ENCODE measurements at places on chromosomes 16 and 17.

- no peak for DNase-seq
Observed at GRCh38 chr16:67256701-67257230, 8.0 kb downstream of the SLC9A5 start.

- DNase-seq: no peak
Observed at GRCh38 chr16:85330006-85330693, 217.9 kb upstream of the CIBAR2 start.

DNA sequence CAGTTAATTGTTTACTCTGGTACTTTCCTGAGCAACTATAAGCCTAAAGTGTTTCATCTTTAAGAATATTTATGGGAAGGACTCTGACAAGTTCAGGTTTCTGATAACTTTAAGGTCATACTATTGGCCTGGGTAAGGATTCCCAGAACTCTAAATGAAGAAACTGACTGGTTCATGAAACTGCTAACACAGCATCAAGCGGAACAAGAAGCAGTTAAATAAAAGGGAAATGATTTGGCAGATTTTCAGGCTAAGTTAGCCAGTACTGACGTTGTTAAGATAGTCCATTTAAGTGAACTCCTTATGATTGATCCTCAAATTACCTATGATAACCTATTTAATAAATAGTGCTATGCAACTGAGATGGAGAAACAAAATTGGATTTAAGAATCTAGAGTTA lies 101.6 kb upstream of the CES5A start:
- DNase-seq: no peak

GRCh38 chr17:64736804-64737492 lies 74.8 kb upstream of the SMURF2 start:
- peak; percentile 6 for DNase-seq

- no peak for DNase-seq
Observed at GRCh38 chr16:79362300-79362970, 238.1 kb downstream of the MAF start.

GRCh38 chr16:52076801-52077201 lies 470.1 kb downstream of the TOX3 start:
- DNase-seq: no peak

GRCh38 chr17:32949181-32949580 lies 21.2 kb downstream of the TMEM98 start:
- no peak for DNase-seq

DNA sequence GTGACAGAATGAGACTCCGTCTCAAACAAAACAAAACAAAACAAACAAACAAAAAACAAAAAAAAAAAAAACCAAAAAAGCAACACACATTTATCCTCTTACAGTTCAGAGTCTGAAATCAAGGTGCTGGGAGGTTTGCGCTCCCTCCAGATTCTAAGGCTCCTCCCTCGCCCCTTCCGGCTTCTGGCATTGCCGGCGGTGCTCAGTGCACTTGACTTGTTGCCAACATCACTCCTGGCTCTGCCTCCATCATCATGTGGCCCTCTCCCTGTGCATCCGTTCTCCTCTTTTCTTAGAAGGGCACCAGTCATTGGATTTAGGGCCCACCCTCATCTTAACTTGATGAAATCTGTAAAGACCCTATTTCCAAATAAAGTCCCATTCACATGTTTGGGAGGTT lies 73.8 kb downstream of the RBFOX3 start:
- no peak for DNase-seq

DNA sequence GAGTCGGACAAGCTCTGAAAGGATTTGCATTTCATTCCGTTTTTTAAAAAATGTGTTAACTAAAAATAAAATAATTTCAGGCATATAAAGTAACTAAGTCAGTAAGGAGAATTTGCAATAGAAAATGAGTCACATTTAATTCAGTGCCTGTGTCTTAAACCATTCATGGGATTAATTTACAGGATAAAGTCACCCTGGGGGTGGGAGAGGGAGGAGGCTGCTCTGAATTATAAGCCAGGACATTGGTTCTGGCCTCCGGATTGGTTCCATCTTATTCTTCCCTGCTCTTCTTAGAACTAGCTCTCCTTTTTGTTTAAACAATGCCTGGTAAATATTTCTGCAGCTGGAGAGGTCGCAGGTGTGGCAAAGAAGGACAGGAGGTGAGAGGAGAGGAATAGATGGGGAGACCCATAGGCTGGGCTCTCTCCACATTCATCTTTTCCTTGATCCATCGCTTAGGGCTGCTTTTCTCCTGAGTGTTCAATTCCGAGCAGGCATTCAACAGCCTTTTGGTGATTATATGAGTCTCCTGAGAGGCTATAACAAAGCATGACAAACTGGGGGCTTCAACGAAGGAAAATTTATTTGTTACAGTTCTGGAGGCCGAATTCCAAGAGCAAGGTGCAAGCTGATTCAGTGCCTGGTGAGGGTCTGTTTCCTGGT lies 319.2 kb downstream of the PHKB start:
- no peak for DNase-seq

DNA sequence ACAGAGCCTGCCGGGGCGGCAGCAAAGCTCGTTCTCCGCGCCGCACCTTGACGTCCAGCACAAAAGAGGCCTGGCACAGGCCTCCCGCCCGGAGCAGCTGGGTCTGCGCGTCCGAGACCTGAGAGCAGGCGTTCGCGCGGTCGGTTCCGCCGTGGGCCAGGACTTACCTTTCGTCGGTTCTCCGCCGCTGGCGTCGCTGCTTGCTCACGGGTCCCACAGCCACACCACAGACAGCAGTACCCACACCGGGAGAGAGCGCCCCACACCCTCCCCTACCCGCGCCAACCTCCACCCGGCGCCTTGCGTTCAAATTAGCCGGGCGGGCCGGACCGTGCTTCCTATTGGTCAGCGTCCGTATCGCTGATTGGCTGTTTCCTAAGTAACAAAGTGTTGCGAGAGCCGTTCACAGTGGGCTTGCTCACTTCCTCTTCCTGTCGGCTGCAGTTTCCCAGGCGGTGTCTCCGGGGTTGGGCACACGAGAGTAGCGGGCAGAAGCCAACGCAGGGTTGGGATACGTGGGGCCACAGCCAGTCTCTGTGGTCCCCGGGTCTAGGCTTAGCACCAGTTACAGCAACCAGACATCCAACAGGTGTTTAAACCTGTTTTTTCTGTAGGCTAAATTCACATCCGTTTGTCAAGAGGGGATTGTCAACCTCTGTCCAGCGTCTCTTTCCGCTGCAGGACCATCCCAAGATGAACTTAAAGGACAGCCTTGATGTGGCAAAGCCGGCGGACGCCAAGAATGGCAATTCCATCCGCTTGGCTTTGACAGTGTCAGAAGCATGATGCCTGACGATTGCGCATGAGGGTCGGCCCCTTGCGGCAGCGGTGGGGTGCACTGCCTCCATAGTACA lies at the start of gene KIF18B:
TSS of gene KIF18B (minus strand) at position 313 of the 854 bp plus-strand sequence. CDS start 11,429 bp downstream, outside the sequence.
- DNase-seq: peak; percentile 90

GRCh38 chr17:45060382-45060796 lies 728 bp upstream of the NMT1 start:
- DNase-seq: no peak

- DNase-seq: peak; percentile 12
Observed at GRCh38 chr17:56624309-56624708, 30.8 kb downstream of the NOG start.

DNA sequence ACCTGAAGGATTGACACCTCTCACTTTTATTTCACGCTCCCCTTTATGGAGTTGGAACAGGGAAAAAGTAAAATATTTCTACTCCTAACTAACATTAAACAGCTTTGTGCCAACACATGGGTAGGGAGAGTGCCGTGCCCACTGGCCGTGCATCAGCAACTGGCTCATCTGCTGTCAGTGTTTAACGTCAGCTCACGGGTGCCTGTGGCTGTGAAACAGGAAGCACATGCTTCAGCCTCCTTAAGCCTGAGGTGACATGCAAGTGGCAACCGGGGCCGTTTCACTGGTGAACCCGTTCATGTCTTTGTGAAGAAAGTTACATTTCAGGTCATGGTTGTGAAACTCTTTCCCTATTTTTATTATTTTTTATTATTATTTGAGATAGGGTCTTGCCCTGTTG lies 3.2 kb downstream of the SPG7 start:
- DNase-seq: no peak

DNA sequence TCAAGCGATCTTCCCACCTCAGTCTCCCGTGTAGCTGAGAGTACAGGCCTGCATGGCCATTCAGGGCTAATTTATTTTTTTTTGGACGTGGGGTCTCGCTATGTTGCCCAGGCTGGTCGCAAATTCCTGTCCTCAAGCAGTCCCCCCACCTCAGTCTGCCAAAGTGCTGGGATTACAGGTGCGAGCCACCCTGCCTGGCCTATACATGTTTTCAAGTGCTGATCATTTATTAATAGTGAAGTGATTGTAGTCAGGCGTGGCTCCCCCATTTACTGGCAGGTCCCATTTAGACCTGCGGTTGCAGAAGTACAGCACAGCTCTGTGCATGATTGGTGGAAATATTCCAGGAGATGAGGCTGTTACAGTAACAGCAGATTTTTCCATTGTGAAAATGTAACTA lies 8.4 kb downstream of the FOXK2 start:
- DNase-seq: no peak

DNA sequence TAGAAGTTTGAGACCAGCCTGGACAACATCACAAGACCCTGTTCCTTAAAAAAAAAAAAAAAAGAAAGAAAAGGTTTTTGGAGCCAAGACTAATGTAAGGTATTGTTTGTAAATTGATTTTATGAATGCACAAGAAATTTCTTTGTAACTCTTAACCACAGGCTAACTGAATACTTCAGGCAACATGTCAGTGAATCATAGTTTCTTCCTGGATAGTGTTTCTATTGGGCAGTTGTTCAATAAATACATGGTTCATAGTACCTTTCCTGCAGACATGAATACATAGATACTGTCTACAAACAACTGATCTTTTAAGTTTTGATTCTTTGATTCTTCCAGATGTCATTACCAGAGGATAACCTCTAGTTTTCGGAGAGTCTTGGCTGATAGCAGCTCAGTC lies 11.6 kb downstream of the DDX42 start:
- no peak for DNase-seq

DNA sequence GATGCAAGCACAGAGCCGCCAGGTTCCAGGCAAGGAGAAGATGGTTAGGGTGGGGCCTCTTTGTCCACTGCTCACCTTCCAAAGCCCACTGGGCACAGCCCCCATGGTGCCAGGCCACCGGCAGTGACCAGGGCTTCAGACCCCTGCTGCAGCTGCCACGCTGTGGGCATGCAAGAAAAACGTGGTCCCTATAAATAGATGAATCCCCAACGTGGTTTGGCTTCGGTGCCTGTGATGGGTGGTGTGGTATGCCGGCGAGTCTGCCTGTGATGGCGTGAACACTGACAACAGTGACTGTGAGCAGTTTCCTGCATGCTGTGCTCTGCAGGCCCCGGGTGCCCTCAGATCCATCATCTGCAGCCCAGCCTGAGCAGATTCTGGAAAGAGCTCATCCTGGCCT lies 36.6 kb downstream of the RAB11FIP4 start:
- DNase-seq: no peak

GRCh38 chr17:78104540-78104941 lies 24.0 kb downstream of the TMC6 start:
- no peak for DNase-seq

- DNase-seq: no peak
Observed at GRCh38 chr16:88763502-88764053, 21.4 kb downstream of the PIEZO1 start.

DNA sequence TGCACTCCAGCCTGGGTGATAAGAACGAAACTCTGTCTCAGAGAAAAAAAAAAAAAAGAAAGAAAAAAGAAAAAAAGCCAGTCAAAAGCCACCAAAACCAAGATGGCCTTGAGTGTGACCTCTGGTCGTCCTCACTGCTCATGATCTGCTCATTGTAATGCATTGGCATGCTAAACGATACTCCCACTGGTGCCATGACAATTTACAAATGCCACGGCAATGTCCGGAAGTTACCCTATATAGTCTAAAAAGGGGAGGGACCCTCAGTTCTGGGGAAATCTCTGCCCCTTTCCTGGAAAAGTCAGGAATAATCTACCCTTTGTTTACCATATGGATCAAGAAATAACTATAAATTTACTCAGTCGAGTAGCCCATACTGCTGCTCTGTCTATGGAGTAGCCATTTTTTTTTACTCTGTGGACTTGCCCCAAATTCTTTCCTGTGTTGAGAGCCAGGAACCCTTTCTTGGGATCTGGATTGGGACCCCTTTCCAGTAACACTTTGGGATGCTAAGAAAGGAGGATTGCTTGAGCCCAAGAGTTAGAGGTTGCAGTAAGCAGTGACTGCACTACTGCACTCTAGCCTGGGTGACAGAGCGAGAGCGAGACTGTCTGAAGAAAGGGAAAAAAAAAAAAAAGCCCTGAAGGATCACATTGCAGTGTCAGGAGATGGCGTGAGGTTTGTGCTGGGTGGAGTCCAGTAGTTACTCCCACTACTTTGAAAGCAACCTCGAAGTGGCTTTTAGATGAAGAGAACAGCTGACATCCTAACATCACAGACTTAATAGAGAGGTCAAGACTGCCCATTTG lies 3.7 kb upstream of the TMEM231 start:
- no peak for DNase-seq

GRCh38 chr17:77681861-77682260 lies 276.6 kb upstream of the TNRC6C start:
- no peak for DNase-seq

- DNase-seq: no peak
Observed at GRCh38 chr16:67356396-67356795, 29.8 kb downstream of the LRRC36 start.

DNA sequence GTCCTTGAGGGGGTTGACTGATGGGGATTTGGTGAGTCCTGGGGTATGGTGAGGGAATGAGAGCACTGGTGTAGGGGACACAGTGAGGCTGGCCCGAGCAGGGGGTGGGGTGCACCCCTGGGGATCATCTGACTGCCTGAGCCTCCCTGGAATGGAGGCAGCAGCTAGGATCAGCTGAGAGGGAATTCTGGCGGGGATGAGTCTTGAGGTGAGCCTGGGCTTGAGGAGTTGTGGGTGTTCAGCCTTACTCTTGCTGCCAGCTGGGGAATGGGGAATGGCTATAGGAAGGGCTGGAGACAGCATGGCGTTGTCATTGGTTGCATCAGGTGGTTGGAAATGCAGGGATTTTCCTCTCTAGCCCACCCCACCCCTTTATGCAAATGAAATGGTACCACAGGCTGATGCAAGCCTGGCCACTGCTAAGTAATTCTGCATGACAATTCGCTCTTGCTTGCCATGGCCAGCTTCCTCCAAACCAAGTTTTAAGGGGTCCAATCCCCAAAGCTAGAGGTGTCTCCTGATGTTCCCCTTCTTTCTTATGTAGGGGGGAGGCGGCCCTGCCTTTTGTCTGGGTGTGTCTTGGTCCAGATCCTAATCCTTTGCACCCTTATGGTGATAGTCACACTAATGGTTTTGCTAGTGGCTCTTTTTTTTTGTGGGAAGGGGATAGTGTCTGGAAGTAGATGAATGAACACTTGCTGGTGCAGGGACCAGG lies 7.5 kb downstream of the NFE2L1 start:
- peak; percentile 43 for DNase-seq
